CD4-positive, alpha-beta T cell (primary cell): ENCODE measurements at places on chromosomes 12 and 14.

- no peaks in the 10 kb centered on the region for H3K36me3 ChIP-seq
- H3K27ac ChIP-seq, result no peak overlapping the region
- DNase-seq, result no peak
- H3K4me3 ChIP-seq, result no peak overlapping the region
- no peaks in the 10 kb centered on the region for H3K27me3 ChIP-seq
Measured at GRCh38 chr14:32635061-32635719, 303.5 kb upstream of the NPAS3 start.

GRCh38 chr12:20262119-20262518 is 106.2 kb upstream of the PDE3A start:
- H3K4me3 ChIP-seq, result no peak overlapping the region
- no peak for DNase-seq
- no peaks in the 10 kb centered on the region for H3K27me3 ChIP-seq
- H3K36me3 ChIP-seq, result no peaks in the 10 kb centered on the region

- peaks cover 49% of the 10 kb centered on the region for H3K36me3 ChIP-seq
- H3K4me3 ChIP-seq, result no peak overlapping the region
- no peaks in the 10 kb centered on the region for H3K27me3 ChIP-seq
- no peak for DNase-seq
Measured at GRCh38 chr12:118189741-118190191, 53.8 kb downstream of the PEBP1 start.

DNA sequence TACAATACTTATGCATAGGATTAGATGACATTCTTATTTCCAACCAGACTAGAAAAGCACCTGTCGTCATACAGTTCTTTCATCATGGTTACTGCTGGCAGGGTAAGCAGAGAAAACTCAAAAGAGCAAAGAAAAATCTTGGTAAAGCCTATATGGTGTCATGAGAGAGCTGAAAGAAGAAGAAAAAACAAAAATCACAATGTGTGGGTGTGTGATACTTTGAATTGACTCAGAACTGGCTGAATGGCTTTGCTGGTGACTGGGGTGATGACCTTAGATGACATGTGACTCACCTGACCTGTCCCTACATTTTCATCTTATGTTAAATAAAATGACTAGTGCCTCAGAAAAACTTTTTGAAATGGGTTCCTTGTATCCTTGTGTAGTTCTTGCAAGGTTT is 278.1 kb upstream of the LMO3 start:
- H3K4me1 ChIP-seq, result no peaks in the 10 kb centered on the region
- DNase-seq, result no peak
- no peaks in the 10 kb centered on the region for H3K36me3 ChIP-seq

DNA sequence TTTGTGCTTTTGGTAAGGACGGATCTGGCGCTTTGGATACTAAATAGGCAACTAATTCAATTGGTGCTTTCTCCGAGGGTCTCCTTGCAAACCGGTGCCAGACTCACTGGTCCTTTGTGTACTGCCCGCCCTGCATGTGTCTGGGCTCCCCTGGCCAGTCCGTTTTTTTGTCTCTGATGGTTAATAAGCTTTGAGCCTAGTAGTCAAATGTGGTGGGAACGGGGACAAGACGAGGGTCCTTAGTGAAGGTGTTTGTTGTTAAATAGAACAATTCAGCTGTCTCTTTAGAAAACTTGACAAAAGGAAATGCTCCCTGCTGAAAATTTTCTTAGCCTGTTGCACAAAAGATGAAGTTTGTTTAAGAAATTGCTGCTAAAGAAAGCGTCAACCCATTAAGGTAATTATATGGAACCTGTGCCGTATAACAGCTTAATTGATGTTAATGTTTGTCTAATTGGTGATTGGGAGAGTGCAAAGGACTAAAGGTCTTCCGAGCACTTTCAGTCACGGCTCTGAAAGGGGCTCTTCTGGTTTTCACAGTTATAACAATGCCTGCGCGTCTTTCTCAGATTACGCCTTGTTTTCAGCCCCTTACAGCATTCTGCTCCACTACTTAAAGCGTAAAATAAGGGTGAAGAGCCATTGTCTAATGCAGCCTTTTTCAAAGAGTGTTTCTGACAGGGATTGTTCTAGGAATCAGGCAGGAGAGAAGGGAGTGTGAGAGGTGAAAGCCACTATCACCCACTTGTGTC is 537.4 kb downstream of the PRKD1 start:
- no peak for DNase-seq
- H3K27me3 ChIP-seq, result no peaks in the 10 kb centered on the region
- H3K4me3 ChIP-seq, result no peak overlapping the region

DNA sequence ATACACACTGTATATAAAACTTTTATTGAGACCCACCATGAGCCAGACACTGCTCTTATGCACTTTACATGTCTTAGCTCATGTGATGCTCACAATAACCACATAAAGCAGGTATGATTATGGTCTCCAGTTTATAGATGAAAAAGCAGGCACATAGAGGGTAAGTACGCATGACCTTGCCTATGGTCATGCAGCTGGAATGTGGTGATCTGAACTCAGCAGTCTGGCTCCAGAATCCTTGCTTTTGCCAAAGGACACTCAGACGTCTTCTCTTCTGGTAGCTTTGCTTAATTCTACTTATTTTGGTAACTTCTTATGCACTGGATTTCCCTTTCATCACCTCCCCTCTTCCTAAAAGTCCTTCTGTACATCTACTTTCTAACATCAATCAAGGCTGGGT is 103.3 kb upstream of the CRY1 start:
- H3K36me3 ChIP-seq, result no peaks in the 10 kb centered on the region
- H3K4me3 ChIP-seq, result no peak overlapping the region
- H3K27me3 ChIP-seq, result peaks cover 4% of the 10 kb centered on the region
- no peak for DNase-seq
- no peak overlapping the region for H3K27ac ChIP-seq

DNA sequence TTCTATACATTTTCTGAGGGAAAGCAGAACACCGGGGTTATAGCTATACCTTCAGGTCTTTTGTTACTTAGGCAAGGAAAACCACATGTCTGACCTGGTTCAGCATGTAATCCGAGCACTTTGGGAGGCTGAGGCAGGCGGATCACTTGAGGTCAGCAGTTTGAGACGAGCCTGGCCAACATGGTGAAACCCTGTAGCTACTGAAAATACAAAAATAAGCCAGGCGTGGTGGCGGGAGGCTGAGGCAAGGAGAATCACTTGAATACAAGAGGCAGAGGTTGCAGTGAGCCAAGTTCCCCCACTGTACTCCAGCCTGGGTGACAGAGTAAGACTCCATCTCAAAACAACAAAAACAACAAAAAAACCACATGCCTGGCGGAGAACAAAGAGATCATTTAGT is 177.6 kb downstream of the ACSS3 start:
- H3K27me3 ChIP-seq, result no peaks in the 10 kb centered on the region
- no peak overlapping the region for H3K27ac ChIP-seq
- no peak for DNase-seq
- H3K36me3 ChIP-seq, result no peaks in the 10 kb centered on the region

DNA sequence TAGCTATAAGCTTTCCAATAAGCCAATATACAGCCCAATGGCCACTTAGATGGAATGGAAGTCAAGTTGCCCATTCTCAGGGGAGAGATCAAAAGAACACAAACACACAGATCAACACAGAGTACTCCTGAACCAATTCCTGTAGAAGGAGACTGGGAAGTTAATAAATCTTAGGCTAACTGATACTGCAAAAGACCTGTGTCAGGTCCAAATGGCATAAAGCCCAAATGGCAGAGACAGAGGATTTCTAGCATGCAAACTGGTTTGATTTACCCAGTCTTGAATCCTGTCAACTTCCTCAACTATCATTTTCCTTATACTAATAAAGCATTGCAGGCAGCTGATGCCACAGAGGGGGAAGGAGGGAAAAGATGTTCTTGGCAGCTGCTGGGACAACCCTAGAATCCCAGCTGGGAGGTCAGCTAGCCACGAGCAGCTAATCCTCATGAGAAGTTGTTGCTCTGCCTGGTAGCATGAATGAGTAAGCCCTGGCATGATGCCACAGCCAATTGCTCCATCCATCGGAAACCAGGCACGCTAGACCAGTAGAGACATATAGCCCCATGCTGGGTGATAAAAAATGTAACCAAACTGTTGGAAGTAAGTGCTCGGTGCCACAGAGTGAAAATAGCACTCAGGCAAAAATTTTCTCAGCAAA is 26.2 kb downstream of the ANG start:
- H3K27ac ChIP-seq, result no peak overlapping the region
- DNase-seq, result no peak
- H3K4me1 ChIP-seq, result no peaks in the 10 kb centered on the region
- no peaks in the 10 kb centered on the region for H3K36me3 ChIP-seq

DNA sequence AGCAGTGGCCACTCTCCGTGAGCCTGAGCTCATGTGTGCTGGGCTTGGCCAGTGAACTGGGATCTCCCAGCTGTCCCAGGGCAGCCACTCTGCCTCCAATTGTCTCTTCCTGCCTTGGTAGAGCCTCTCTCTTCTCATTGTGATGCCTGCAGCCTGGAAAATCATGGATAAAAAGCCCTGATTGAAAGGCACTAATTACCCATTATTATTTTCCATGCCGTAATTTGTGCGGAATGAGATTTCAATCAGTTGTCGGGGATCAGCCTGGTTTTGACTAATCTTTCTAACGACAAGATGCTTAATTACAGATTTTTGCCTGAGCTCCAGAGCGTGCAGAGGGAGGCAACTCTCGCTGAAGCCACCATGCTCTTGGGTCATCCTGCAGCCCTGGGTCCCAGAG is 52.7 kb downstream of the ESRRB start:
- H3K27ac ChIP-seq, result no peak overlapping the region
- no peak for DNase-seq
- no peaks in the 10 kb centered on the region for H3K36me3 ChIP-seq
- no peaks in the 10 kb centered on the region for H3K4me1 ChIP-seq
- peaks cover 8% of the 10 kb centered on the region for H3K27me3 ChIP-seq

- no peak overlapping the region for H3K4me3 ChIP-seq
- no peaks in the 10 kb centered on the region for H3K27me3 ChIP-seq
- no peaks in the 10 kb centered on the region for H3K4me1 ChIP-seq
Measured at GRCh38 chr14:47526591-47527244, 148.7 kb downstream of the MDGA2 start.

- H3K27ac ChIP-seq, result no peak overlapping the region
- H3K4me1 ChIP-seq, result no peaks in the 10 kb centered on the region
- no peaks in the 10 kb centered on the region for H3K36me3 ChIP-seq
- H3K27me3 ChIP-seq, result no peaks in the 10 kb centered on the region
- no peak overlapping the region for H3K4me3 ChIP-seq
Measured at GRCh38 chr12:104175726-104176247, 37.8 kb upstream of the NFYB start.

DNA sequence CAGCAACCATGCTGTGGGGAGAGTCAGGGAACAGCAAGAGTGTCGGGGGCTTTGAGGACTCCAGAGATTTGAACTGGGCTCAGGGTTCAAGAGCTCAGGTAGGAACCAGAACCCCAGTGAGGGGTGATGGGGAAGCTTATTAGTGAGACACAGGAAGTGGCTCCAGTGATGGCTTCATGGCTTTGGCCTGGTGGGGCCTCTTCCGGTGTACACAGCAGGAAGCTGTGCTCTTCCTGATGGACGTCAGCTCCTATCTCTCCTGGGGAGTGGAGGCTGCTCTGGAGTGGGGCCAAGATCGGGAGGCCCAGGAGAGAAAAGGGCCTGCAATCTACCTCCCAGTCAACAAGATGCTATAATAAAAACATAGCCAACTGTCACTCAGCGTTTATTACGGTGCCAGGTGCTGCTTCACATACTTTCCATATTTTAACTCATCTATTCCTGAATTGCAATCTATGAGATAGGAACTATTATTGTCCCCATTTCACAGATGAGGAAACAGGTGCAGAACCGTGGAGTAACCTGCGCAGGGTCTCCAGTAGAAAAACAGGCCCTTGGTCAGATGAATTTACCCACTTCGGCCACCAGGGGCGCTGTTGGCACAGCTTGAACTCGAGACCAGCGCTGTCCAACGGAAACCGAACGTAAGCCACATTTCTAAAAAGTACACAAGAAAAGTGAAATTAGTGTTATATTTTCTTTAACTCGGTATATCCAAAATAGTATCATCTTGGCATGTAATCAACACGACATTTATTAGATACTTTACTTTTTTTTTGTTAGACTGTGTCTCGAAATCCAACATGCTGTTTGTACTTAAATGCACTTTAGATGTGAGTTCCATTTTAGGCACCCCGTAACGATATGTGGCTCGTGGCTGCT is 63.6 kb upstream of the DLK1 start:
- H3K27me3 ChIP-seq, result peaks cover 2% of the 10 kb centered on the region
- no peak overlapping the region for H3K27ac ChIP-seq
- no peak overlapping the region for H3K4me3 ChIP-seq
- peaks cover 10% of the 10 kb centered on the region for H3K4me1 ChIP-seq

DNA sequence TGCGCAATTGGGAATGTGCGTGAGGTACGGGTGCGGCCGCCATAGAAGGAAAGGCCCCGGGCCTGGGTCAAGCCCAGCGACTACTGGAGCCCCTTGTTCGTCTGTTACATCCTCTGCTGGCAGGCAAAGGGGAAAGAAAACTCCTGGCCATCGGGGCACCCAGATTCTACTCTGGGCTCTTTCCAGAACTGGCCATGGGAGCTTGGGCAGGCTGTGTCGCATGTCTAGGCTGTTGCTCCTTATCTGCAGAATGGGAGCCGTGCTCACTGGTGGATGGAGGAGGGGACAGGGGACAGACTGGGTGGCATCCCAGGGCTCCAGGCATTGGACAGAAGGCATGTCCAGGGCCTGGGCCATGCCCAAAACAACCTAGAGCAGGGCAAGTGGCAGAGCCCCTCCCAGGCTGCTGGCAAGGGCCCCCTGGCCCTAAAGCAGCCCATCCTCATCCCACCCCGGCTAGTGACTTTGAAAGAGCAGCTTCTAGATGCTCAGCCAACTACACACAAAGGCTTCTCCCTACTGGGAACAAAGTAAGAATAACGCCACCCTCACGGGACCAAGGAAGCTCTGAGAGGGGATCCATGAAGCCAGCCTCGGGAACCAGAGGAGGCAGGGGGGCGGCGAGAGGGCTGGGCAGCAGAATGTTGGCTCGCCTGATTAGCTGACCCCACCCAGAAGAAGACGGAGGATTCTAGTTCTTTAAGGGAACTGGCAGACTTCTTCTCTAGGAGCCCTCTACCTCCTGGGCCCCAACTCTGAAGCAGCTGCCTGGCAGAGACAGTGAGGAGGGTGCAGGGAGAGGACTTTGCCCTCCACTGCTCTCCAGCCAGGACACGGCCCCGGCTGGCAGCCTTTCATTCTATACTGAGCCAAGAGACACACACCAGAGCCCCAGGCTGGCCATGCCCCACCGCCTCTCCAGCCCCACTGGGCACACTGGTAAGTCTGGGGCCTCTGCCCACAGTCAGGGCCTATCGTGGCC is 96.8 kb downstream of the SINHCAF start:
- H3K27me3 ChIP-seq, result no peaks in the 10 kb centered on the region
- DNase-seq, result no peak
- no peak overlapping the region for H3K27ac ChIP-seq
- no peak overlapping the region for H3K4me3 ChIP-seq
- no peaks in the 10 kb centered on the region for H3K36me3 ChIP-seq

DNA sequence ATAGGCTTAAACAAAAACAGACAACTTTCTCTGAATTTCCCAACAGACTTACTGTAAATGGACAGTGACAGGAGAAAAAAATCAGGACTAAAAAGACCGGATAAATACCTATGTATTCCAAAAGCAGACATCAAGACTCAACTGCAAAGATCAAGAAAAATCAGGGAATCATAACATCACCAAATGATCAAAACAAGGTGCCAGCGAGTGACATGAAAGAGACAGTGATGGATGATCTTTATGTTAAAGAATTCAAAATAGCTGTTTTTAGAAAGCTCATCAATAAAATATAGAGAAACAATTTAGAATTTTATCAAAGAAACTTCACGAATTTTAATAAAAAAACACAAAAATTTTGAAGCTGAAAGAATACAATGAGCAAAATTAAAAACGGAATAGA is 952.5 kb upstream of the ATXN7L3B start:
- no peak overlapping the region for H3K4me3 ChIP-seq
- H3K36me3 ChIP-seq, result no peaks in the 10 kb centered on the region
- no peaks in the 10 kb centered on the region for H3K27me3 ChIP-seq
- H3K27ac ChIP-seq, result no peak overlapping the region
